Neural crest cell (in vitro differentiated cells): ENCODE measurements at places on chromosomes 6 and 20.

GRCh38 chr6:21710908-21711627 is 117.5 kb downstream of the SOX4 start:
- no peaks in the 10 kb centered on the region for H3K36me3 ChIP-seq
- peaks cover 47% of the 10 kb centered on the region for H3K4me1 ChIP-seq
- H3K27me3 ChIP-seq: no peaks in the 10 kb centered on the region
- peak overlapping the region; percentile 36 for H3K27ac ChIP-seq
- H3K4me3 ChIP-seq: peak overlapping the region; percentile 8

- H3K4me1 ChIP-seq: no peaks in the 10 kb centered on the region
- no peaks in the 10 kb centered on the region for H3K36me3 ChIP-seq
- no peak overlapping the region for H3K4me3 ChIP-seq
- no peak for DNase-seq
- no peak overlapping the region for H3K27ac ChIP-seq
- H3K27me3 ChIP-seq: no peaks in the 10 kb centered on the region
Measured at GRCh38 chr6:73942592-73943186, 246.7 kb downstream of the CD109 start.

- H3K4me3 ChIP-seq: peak overlapping the region; percentile 44
- H3K27ac ChIP-seq: no peak overlapping the region
- no peak for DNase-seq
- peaks cover 46% of the 10 kb centered on the region for H3K4me1 ChIP-seq
- peaks cover 17% of the 10 kb centered on the region for H3K36me3 ChIP-seq
- H3K27me3 ChIP-seq: peaks cover 20% of the 10 kb centered on the region
Measured at GRCh38 chr6:168033791-168034190, 36.3 kb downstream of the KIF25 start.

- no peak overlapping the region for H3K4me3 ChIP-seq
- peaks cover 5% of the 10 kb centered on the region for H3K36me3 ChIP-seq
- H3K27me3 ChIP-seq: no peaks in the 10 kb centered on the region
- no peak for DNase-seq
Measured at GRCh38 chr6:37369321-37370201, 15.8 kb downstream of the RNF8 start.

DNA sequence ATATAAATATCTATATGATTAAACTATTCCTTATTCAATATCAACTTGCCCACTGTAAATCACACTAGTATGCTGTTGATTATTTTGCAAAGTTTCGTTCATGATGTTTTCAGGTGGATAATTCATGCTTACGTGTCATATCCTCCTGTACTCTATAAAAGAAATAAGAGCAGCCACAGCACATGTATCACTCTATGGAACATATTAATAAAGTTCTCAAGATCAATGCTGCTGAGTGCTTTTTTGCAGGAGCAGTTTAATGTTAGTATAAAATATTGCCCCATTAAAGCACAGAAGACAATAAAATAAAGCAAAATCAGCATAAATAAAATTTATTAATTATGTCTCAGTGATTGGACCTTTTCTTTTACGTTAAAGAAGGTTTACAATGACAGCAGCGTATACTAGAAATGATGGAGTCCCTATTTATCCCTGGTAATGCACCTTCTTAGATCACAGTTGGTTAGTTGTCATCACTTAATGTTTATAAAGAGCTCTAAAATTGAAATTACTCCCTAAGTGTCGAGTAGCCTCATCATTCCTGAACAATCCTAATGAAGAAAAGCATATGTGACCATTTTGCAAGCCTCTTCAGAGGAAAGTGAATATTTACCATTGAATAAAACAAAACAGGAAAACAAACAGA is 517.7 kb downstream of the EYS start:
- no peaks in the 10 kb centered on the region for H3K4me1 ChIP-seq
- H3K4me3 ChIP-seq: no peak overlapping the region
- DNase-seq: no peak
- no peak overlapping the region for H3K27ac ChIP-seq
- H3K27me3 ChIP-seq: no peaks in the 10 kb centered on the region

DNA sequence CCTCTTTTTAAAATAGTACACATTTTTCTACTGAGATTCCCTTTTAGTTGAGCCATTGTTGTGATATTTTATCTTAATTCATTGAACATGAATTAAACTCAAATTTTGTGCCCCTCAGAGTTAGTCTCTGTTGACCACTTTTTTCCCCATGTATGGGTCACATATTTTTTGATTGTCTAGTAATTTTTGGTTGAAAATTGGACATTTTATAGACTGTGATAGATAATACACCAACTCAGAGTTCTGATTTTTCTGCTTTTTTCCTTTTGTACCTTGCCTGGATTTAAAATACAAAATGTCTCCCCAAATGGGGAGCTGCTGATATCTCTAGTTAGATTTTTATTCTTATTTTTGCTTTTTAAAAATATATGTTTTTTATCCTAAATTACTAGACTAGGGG is 291.8 kb upstream of the CITED2 start:
- no peak overlapping the region for H3K4me3 ChIP-seq
- H3K27ac ChIP-seq: no peak overlapping the region
- no peaks in the 10 kb centered on the region for H3K4me1 ChIP-seq
- DNase-seq: no peak
- H3K36me3 ChIP-seq: peaks cover 24% of the 10 kb centered on the region

- no peak overlapping the region for H3K27ac ChIP-seq
- H3K27me3 ChIP-seq: no peaks in the 10 kb centered on the region
- H3K36me3 ChIP-seq: peaks cover 21% of the 10 kb centered on the region
- no peak overlapping the region for H3K4me3 ChIP-seq
- H3K4me1 ChIP-seq: peaks cover 11% of the 10 kb centered on the region
- no peak for DNase-seq
Measured at GRCh38 chr6:158174024-158174423, 5.9 kb downstream of the GTF2H5 start.

GRCh38 chr20:43804781-43805180 is 78.0 kb upstream of the GTSF1L start:
- peaks cover 7% of the 10 kb centered on the region for H3K36me3 ChIP-seq
- no peak for DNase-seq
- no peak overlapping the region for H3K4me3 ChIP-seq

GRCh38 chr20:44422083-44422482 is 53.6 kb upstream of the TTPAL start:
- no peak overlapping the region for H3K4me3 ChIP-seq
- no peak for DNase-seq
- H3K36me3 ChIP-seq: no peaks in the 10 kb centered on the region
- no peak overlapping the region for H3K27ac ChIP-seq
- peaks cover 19% of the 10 kb centered on the region for H3K27me3 ChIP-seq
- no peaks in the 10 kb centered on the region for H3K4me1 ChIP-seq
